Activated T-cell treated with anti-CD3 and anti-CD28 coated beads, Interleukin-2, amount 50 U/mL, for 72 hours (primary cell): ENCODE measurements at places on chromosomes 3 and 15.

DNA sequence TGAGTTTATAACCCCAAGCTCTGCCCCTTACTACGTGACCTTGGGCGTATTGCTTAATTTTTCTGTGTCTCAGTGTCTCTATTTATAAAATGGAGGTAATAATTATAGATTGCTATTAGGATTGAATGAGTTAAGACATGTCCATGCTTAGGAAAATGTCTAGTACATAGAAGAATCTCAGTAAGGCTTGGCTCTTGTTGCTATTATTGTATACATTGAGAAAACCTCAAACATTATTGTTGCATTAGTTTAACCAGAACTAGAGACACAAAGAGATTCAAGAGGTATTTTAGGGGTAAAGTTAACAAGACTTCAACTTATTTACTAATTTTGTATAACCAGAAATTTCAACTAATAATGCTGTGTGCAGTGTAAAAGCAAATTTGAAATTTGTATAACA lies 66.7 kb downstream of the MEF2A start:
- no peak for DNase-seq

GRCh38 chr3:74445541-74445940 lies 168.9 kb downstream of the CNTN3 start:
- no peak for DNase-seq

DNA sequence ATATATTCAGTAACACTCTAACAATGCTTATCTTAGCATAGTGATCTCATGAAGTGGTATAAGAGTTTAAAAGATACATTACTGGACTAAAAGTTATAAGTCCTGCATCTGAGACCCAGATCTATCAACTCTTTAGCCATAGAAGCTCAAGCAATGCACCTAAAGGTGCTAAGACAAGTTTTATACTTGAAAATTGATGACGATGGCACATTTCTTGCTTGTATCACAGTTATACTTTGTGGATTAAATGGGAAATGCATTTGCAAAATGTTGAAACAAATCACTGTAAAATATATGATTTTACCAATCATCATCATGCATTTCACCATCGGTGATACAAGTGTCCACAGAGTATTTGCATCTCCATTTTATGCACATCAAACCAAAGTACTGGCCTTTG lies 525.3 kb upstream of the ZNF385D start:
- DNase-seq, result no peak

- no peak for DNase-seq
Measured at GRCh38 chr3:2468816-2469215, 370.1 kb downstream of the CNTN4 start.

DNA sequence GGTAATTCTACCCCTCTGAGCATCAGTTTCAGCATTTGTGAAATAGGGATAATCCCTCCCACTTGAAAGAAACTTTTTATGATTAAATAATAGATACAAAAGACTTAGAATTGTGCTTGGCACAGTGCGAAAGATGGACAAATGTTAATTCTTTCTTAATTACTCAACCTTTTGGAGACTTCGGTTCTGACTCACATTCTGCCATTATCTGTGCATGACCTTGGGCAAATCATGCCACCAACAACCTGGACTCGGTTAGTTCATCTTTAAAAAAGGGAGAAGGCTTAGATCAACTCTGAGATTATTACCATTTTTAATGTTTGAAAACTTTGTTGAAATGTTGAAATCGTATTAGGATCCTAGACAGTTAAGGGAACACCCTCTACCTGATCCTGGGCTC lies 40.6 kb upstream of the POLR2M start:
- DNase-seq, result no peak

GRCh38 chr3:72447059-72447946 lies 400.9 kb downstream of the SHQ1 start:
- peak; percentile 94 for DNase-seq

DNA sequence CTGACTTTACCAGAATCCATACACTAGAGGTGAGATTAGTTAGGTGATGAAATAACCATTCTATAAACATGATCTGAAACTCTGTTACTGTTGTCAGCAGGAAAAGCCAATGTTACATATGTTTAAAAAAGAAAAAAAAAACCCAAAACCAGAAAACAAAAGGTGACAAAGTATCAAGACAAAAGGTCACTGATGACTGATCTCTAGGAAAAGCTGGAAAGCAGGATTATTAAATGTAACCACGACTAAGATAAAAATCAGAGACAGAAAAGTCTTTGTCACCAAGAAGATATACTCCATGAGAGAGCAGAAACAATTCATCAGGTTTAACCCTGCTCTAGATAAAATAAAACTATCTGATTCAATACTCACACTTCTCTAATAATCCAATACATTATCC lies 5.4 kb upstream of the SETD5 start:
- DNase-seq, result no peak

DNA sequence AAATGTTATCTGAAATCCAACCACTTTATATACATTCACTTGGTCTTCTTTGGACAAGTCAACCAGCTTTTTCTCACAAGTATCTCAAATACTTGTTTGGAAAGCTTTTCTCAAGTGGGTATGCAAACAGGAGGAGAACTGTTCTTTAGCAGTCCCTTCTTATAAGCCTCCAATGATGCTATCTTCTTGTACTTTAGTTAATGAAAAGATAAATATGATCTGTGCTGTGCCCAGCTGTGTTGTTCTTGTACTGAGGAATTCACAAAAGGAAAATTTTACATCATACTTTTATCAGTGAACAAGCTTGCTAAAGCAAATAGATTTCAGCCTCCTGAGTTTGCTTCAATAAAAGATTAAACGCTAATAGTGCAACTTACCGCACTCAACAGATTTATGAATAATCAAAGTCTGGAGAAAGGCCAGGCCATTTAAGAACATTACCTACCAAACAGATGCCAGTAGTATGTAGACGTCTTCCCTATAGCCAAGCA lies 395.2 kb downstream of the MECOM start:
- DNase-seq, result no peak

- DNase-seq, result peak; percentile 59
Measured at GRCh38 chr15:44584162-44584749, 47.3 kb downstream of the EIF3J start.

DNA sequence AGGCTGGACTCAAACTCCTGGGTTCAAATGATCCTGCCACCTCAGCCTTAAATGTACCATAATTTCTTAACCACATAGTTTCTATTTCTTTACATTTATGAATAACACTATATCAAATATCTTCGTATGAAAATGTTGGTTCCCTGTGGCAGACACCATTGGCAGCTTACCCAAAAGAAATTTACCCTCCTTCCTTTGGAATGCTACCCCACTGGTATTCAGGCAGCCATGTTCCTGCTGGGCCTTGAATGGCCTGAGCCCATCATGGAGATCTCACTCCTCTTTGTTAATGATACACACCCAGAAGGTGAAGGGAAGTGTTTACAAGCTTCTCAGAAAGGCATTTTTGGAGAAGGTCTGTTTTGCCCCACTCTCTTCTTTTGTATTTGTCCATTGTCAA lies 94.3 kb upstream of the RNF7 start:
- DNase-seq, result no peak

GRCh38 chr3:38497031-38497430 lies 891 bp downstream of the EXOG start:
- no peak for DNase-seq

DNA sequence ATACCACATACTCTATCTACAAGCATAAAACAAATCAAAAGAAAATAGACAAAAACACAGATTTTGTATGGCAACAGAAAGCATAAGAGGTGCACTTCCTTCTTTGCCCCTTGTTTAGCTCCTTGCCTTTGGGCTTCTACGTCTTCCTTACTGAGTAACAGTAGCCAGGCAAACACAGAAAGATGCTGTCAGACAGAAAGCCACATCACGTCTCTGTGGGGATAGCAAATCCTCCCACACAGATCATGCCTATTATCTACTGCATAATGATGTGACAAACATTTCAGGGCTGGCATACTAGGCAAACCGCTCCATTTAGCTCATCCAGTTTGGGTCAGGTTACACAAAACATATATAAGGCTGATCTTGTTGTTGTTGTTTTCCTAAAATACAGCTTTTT lies 92.7 kb downstream of the BOC start:
- DNase-seq, result no peak

- DNase-seq, result peak; percentile 12
Measured at GRCh38 chr3:149813367-149814281, 609 bp downstream of the RNF13 start.

DNA sequence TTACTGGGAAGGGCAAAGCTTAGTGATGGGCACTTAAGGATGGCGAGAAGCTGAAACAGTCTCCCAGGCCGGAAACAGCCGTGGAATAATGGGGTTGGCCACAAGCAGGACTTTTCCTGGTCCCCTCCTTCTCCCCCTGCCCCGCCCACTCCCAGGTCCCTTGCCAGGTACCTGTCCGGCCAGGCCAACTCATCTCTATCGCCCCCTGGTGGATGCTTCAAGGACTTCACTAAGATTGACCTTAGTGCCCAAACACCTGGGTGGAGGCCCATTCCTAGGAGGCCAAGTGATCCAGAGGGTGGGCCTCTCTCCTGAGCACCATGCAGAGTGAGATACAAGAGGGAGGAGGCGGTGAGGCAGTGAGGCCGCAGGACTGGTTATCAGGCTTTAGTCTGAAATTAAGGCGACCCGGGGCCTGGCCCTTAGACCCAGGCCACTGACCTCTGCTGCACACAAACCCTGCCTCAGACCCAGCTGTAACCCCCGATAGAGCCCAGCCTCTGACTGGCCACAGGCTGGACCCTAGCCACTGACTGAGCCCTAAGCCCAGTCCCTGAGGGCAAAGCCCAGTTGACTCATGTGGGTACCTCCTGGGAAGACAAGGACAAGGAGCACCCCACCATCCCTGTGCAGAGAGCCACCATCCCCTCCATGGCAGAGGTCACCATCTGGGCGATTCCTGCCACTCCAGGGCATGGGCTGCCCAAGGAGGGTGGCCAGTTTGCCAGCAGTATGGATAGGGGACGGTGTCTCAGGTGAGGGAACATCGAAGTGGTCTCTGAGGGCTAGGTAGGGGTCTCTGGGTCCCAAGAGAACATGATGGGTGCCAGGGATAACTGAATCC lies 37.6 kb downstream of the VIPR1 start:
- peak; percentile 70 for DNase-seq

DNA sequence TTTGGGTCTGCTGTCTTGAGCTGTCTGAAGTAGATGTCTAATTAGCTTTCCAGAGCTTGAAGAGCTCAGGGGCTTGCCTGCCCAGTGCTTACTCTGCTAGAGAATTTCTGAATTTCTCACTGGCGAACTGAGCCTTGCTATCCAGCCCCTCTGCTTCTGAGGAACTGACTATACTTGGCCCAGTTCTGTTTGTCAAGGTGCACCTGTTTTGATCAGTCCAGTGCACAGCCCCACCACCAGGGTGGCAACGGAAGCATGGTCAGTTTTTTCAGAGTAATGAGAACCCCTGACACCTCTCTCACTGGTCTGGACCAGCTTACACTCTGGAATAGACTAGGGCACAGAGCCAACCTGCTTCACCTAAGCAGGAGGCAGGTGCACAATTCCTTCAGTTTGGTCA lies 25.2 kb downstream of the ITGB5 start:
- DNase-seq, result no peak

- no peak for DNase-seq
Measured at GRCh38 chr3:46512191-46512749, 14.5 kb downstream of the RTP3 start.

DNA sequence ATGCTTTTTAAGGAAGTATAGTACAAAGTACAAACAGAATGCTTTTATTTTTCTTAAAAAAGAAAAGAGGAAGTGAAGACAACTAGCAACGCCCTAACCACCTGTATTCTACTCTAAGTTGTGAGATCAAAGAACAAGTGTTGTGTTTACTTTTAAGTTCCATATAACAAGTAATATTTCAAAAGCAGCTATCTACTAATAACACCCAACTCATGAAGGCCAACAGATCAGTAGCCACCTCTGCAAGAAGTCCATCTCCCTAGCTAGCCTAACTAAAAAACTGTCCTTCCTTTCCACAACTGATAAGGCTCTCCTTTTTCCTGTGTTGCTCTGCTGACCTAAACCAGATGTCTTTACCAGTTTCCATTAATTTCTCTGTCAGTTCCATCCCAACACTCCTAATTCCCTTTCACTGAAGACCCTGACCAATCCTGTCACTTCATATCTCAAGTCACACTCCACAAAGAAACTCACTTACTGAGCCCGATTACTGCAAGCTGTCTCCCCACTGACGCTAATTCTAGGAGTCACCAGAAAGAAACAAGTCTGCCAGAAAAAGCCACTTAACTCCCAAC lies 26.9 kb downstream of the PHC3 start:
- DNase-seq, result no peak

DNA sequence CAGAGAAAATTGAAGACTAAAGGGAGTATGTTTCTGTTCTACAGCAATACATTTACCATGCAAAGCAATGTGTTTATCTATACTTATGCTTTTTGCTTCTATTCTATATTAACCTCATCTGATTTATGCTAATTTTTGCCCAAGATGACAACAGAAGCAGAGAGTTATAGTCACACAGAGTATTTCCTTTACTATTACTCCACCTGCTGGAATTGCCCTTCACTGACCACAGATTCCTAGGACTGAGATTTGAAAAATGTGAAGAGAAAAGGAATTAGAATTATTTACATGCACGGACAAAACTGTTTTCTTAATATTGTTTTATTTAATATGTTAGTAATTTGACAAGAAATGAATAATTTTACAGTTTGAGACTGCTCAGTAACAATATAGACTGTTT lies 745.6 kb downstream of the VGLL3 start:
- DNase-seq, result no peak

DNA sequence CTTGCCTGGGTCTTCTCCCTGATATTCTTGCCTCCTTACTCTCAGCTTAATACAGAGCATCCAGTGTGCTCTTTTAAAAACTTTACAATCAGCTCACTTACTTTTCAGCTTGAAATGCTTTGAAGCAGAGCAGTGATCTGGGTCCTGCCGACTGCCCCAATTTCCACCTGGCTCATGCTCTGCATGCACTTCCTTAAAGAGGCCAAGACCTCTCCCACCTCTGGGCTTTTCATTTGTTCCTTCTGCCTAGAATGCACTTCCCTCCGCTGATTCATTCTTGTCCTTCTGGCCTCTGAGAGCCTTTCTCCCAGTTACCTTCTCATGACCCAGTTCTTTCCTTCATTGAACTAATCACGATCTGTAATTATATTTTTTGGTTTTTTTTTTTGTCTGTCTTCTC lies 1.9 kb upstream of the CCNDBP1 start:
- DNase-seq, result no peak

DNA sequence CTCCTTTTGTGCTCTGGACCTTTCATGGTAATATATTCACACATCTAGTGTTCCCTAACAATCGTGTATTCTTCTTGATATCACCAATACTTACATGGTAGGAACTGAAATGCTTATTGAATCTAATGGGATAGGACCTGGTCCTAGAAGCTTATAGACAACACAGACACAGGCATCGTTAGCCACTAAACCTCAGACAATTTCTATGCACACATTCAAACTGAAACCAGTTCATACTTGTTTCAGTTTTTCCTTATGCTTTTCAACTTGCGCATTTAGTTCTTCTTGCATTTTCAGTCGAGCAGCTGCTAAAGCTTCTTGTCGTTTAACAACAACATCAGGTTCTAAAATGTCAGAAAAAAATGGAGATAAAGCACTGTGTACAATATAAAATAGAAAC lies 2.3 kb downstream of the SELENOS start:
- DNase-seq, result no peak
